ENCODE measurements at places on chromosomes 3 and 15. TPM values are rescaled to one million over a fixed set of nuclear protein-coding genes. Genes with fewer than 3 reads are reported as not detected.

DNA sequence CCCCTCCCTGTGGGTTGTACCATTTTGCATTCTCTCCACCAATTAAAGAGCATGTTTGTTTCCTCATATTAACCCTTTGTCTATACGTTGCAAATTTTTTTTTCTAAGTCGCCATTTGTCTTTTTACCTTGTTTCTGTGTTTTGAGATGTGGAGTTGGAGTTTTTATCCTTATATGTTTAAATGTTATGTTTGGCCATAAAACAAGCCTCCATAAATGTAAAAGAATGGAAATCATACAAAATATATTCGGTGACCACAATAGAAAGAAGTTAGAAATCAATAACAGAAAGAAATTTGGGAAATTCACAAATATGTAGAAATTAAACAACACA is 29.2 kb downstream of the LRRK1 start:
- DNase-seq: no peak

DNA sequence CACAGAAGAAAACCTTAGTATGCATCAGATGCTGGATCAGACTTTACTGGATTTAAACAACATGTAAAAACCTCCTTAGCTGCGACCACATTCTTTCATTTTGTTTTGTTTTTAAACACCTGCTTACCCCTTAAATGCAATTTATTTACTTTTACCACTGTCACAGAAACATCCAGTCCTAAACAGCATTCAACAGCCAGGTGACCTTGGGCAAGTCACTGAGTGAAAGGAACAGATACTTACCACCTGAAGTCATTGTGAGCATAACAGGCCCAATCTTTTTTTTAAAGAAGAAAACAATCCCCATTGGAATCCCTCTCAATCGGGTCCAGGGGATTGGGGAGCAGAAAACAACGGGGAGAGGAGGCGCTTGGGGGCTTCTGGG is 390 bp downstream of the STARD5 start:
- DNase-seq: no peak

- DNase-seq: no peak
Observed at GRCh38 chr15:48062148-48062872, 58.5 kb upstream of the SLC24A5 start.

DNA sequence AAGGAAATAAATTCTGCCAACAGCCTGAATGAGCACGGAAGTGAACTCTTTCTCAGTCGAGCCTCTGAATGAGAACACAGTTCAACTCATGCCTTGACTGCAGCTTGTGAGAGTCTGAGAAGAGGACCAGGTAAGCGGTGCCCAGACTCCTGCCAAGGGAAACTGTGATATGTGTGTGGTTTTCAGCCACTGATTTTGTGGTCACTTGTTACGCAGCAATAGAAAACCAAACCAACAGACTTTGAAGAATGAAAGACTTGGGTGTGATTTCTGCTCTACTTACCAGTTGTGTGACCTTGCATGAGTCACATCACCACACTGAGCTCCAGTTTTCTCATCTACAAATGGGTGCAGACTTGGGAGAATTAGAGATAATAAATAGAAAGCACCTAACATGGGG is 30.6 kb upstream of the FAM107A start:
- DNase-seq: no peak

GRCh38 chr15:52102463-52102862 is 10.1 kb downstream of the BCL2L10 start:
- DNase-seq: no peak

- no peak for DNase-seq
Observed at GRCh38 chr15:20659265-20659664, 117.7 kb upstream of the GOLGA6L6 start.

DNA sequence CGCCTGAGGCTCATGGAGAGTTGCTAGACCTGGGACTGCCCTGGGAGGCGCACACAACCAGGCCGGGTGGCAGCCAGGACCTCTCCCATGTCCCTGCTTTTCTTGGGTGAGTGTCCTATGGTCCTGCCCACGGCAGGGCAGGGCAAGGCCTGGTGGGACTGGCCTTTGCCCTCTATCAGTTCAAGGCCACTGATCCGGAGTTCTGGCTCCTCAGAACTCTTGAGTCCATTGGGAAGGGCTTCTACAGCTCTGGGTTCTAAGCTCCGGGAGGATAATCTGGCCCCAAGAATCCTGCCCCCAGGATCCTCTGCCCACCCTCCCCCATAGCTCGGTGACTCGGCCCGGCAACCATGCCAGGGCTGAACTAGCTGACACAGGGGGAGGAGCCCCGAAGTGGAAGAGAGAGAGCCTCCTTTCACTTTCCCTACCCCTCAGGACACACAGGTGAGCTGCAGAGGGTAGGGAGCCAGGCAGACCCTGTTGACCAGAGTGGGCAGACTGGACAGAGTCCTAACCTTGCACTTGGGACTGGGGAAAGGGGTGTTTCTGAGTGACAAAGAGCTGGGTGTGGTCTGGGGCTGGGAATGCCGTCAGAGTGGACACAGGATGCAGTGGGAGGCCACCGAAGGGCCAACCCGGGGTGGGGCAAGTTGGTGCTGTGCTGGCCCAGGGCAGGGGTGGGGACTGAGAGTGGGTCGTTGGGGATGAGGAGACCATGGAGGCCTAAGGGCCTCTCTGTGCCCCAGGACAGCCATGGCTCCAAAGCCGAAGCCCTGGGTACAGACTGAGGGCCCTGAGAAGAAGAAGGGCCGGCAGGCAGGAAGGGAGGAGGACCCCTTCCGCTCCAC is 664 bp downstream of the PARP3 start:
- no peak for DNase-seq

DNA sequence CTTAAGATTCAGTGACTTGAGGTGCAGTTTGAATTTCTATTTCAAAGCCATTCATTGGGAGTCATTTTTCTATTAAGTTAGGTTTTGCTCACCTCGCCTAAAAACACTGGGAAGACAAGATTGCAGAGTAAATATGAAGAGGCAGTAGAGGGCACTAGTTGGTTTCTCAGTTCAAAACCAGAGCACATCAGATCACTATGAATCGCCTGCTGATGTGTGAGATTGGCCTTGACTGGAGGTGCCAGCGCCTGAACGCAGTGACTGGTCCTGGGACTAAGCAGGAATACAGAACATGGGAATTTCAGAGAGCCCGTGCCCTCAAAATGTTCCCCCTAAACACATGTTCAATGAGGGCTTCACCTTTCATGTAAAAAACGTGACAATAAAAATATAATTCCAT is 229.0 kb downstream of the ITPR1 start:
- DNase-seq: no peak

DNA sequence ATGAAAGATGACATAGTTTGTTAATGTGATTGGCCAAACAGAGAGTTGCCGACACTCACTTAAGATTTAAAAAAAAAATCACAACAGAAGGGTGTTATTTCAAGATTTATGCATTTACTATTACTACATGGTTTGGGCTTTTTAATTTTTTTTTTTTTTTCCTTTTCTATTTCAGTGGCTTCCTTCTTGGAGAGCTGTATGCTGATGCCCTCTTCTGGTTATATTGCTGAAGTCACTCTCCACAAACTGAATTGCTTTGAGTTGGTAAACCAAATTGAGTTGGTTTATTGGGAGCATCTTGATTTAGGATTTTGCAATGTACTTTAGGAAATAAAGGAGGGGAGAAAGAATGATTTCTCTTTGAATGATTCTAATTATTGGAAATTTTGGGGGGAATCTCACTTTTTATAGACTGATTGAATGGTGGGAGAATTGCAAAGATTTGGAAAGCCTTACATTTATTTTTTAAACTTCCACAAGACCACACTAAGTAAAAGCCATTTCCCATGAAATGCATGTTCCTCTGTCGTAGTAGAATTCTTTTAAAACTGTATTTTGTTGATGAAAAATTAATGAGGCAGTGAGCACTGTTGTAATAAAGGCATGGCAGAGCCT is 186.6 kb upstream of the FEZF2 start:
- DNase-seq: no peak

- DNase-seq: no peak
Observed at GRCh38 chr3:149615731-149616221, 42.0 kb downstream of the WWTR1 start.

GRCh38 chr3:166570102-166570501 is 732.9 kb upstream of the BCHE start:
- no peak for DNase-seq

DNA sequence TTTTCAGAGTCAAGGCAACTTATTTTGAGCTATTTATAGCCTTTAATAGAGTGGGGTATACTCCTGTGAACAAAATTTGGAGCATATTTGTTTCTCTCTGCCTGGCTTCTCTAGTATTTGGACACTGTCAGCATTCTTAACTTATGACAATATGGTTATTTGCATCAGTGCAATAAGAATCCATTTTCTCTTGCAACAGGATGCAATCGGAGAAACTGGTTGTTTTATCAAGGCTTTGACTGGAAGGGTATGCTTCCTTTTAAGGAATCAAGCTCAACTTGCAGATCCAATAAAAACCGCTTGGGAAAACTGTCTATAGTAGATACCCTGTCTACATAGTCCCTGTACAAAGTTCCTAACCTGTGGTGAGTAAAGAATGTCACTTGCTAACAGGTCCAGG is 106.7 kb downstream of the DPH6 start:
- DNase-seq: no peak

DNA sequence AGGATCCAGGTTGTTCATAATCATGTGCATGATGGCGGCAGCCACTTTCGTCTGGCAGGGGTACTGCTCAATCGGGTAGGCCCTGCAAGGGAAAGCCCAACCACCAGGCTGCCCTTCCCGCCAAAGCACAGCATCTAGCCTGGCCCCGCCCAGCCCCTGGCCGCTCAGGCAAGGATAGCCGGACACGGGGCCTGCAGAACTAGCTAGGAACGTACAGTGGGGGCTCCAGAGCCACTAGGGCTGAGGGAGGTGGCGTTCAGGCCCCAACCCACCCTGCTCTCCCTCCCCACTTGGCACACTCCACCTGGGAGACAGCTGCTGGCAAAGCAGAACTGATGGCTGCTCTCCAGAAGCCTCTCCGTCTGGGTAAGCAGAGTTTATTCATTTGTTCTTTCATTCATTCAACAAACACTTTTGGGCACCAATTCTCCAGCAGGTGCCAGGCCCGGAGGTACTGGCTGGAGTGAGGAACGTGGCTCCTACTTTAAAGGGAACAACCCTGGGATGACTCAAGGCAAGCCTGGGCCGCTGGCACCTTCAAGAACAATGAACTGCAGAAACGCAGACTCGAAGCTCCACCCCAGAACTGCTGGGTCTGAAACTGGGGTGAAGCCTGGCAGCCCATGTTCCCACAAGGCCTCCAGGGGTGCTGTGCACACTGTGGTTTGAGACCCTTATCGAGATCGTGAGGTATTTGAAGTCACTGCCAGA is 7.8 kb downstream of the UROC1 start:
- no peak for DNase-seq

DNA sequence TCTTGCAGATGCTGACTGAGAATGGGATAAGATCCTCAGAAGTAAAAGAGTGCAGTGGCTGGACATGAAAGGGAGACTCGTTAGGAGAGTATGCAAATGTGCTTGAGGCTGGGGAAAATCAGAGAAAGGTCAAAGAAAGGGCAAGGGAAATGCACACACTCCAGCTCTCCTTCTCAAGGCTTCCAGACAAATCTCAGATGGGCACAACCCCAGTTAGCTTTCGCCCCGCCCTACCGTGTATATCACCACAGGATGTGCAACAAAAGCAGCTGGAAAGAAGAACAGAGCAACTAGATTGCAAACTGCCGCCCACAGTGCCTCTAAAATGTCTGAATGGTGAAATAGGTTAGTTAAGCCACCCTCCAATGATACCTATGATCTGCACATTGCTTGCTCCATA is 63.9 kb downstream of the CERS3 start:
- no peak for DNase-seq

GRCh38 chr3:198026620-198027019 is 66.6 kb downstream of the LMLN start:
- no peak for DNase-seq

DNA sequence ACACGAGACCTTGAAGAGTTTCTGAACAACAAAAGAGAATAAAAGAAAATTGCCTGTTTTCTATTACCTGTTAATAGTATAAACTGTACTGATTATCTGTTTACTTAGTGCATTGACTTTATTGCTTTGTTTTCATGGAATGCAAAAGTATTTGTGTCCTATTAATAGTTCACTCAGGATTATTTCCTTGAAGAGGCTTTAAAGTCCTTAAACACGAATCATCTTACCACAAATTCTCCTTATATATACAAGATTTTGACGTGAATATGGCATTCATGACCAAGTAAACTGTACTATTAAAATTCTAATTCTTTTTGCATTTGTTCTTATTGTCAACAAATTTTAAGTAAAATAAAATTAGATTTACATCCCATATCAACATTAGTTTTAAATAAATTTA is 513.0 kb downstream of the NTRK3 start:
- no peak for DNase-seq

DNA sequence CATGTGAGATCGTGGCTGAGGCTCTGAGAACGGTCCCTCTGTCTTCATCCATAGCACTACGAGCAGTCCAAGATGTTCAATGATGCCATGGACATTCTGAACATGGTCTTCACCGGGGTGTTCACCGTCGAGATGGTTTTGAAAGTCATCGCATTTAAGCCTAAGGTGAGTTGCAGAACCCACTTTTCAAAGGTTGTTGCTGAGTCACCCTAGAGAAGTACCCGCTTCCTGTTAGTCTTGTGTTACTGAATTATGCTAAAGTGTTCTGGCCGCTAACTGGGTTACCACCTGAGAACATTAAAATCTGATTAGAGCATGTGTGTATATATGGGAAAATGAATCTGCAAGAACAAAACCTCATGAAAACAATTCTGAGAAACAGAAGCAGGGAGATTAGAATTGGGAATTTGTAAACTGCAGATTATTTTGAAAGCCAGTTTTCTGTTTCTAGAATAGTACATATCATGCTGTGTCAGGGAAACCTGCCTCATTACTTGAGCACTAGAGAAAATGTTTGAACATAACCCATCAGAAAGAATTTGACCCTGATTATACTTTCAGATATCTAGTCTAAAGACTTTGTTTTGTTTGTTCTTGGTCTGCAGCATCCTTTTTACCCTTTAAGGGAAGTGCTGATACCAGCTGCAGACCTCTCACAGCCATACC is 92.6 kb downstream of the CHDH start:
- no peak for DNase-seq

GRCh38 chr3:31028766-31029165 is 134.3 kb upstream of the GADL1 start:
- DNase-seq: no peak

- DNase-seq: no peak
Observed at GRCh38 chr15:66860844-66861243, 158.8 kb downstream of the SMAD6 start.

- DNase-seq: no peak
Observed at GRCh38 chr3:125032100-125032643, 23.6 kb downstream of the HEG1 start.

GRCh38 chr15:92906563-92907081 is 6.5 kb downstream of the CHD2 start:
- no peak for DNase-seq

GRCh38 chr3:5197470-5198312 is 10.2 kb downstream of the EDEM1 start:
- no peak for DNase-seq

- DNase-seq: no peak
Observed at GRCh38 chr3:150527464-150528255, 18.6 kb downstream of the SERP1 start.

- DNase-seq: no peak
Observed at GRCh38 chr3:112304611-112305010, 10.6 kb upstream of the SLC9C1 start.

Gene CAMP
- not detected for total RNA-seq

Gene FBXL22
- total RNA-seq: 2.1 TPM

Gene MYH15
- 0.47 TPM for total RNA-seq

Gene FBXW12
- not detected for total RNA-seq

Gene ATP6V1A
- 23.5 TPM for total RNA-seq

Gene SOX2
- not detected for total RNA-seq

Gene AGBL1
- not detected for total RNA-seq

All from naive thymus-derived CD8-positive, alpha-beta T cell (primary cell).